Upper lobe of left lung (tissue), 6 donors: ENCODE measurements at places on chromosomes 16 and 17. TPM values are rescaled to one million over a fixed set of nuclear protein-coding genes. Genes with fewer than 3 reads are reported as not detected.
A peak's percentile ranks its signal among the peaks of the same experiment; 100 is the strongest.

Gene AIPL1
- total RNA-seq, result not detected

Gene MYL4
- total RNA-seq, result not detected

Gene ACSM5
- total RNA-seq, result 2.6 TPM

DNA sequence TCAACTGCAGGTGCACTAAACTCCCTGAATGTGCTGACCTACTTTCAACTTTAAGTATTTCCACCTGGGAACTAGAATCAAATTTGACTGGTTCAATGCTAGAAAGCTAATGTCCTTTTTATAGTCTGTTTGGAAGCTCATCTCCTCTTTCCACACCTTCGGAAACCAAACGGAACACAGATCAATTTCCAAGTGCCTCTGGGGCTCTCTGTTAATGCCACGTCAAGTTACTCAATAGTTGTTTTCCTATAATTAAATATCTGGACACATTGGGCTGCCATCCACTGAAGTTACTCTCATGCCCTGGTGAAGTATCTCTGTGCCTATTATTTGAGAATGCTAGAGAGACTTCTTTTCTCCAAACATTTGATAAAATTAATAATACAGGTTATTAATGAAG lies 29.7 kb downstream of the ABAT start:
- no peak for DNase-seq

GRCh38 chr16:89135166-89135565 lies 36.4 kb upstream of the CDH15 start:
- DNase-seq, result no peak

DNA sequence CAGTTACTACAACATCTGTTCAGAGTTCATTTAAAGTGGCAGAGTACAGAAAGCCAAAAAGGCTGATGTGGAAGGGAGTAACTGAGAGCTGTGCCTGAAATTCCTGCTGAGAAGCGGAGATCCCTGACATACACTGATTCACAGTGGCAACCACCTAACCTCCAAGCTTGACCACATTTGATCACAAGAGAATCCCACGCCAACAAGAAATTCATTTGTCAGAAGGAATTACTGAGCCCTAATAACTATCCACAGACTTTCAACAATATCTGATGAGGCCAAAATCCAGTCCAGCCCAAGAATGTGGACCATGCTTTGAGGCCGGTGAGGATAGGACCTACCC lies 168.5 kb upstream of the RPH3AL start:
- DNase-seq, result no peak

DNA sequence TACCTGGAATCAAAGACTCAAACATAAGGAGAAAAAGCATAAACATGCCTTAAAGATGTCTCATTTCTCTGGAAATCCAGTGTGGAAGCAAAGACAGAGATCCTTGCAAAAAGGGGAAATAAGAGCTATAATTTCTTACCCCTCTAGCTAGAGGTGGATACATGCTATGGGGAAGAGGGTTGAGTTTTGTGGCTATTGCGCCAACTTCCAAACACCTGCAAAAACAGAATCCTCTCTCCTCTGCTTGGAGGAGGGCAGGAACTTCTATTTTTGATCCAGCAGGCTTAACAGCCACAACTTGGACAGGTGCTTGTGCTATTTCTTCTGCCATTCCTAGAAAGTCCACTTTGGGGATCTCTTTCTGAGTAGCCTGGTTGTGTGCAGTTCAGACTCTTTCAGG lies 21.5 kb upstream of the NUDT7 start:
- no peak for DNase-seq

DNA sequence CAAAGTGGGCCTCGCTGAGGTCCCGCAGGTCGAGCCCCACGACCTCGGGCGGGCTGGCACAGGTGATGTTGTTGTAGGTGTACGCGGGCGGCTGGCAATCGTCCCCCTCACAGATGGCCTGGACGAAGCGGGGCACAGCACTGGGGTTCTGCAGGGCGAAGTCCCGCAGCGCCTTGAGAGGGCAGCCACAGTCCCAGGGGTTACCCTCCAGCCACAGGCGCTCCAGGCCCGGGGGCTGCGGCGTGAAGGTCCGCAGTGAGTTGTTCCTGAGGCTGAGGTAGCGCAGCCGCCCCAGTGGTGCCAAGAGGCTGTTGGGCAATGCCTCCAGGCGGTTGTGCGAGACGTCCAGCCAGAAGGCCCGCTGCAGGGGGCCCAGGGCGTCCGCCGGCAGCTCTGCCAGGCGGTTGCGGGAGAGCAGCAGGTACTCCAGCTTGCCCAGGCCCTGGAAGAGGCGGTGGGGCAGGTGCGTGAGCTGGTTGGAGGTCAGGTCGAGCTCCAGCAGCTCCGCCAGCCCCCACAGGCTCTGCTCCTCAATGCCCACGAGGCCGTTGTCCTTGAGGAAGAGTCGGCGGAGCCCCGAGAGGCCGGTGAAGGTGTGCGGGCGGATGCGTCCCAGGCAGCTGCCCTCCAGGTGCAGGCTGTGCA lies 2.8 kb downstream of the IGFALS start:
- peak; percentile 82 for DNase-seq

- no peak for DNase-seq
Observed at GRCh38 chr16:64858076-64858475, 263.8 kb downstream of the CDH11 start.
